ENCODE measurements at places on chromosomes 3 and 15.

GRCh38 chr3:8537440-8537839, 35.8 kb downstream of the LMCD1 start:
- no peak for DNase-seq

- DNase-seq: no peak
These were observed 21.0 kb upstream of the CHMP2B start for GRCh38 chr3:87206070-87206469.

- DNase-seq: no peak
These were observed 775 bp downstream of the TTC21A start for GRCh38 chr3:39108200-39108710.

GRCh38 chr3:81352867-81353266, 408.6 kb downstream of the GBE1 start:
- DNase-seq: no peak

DNA sequence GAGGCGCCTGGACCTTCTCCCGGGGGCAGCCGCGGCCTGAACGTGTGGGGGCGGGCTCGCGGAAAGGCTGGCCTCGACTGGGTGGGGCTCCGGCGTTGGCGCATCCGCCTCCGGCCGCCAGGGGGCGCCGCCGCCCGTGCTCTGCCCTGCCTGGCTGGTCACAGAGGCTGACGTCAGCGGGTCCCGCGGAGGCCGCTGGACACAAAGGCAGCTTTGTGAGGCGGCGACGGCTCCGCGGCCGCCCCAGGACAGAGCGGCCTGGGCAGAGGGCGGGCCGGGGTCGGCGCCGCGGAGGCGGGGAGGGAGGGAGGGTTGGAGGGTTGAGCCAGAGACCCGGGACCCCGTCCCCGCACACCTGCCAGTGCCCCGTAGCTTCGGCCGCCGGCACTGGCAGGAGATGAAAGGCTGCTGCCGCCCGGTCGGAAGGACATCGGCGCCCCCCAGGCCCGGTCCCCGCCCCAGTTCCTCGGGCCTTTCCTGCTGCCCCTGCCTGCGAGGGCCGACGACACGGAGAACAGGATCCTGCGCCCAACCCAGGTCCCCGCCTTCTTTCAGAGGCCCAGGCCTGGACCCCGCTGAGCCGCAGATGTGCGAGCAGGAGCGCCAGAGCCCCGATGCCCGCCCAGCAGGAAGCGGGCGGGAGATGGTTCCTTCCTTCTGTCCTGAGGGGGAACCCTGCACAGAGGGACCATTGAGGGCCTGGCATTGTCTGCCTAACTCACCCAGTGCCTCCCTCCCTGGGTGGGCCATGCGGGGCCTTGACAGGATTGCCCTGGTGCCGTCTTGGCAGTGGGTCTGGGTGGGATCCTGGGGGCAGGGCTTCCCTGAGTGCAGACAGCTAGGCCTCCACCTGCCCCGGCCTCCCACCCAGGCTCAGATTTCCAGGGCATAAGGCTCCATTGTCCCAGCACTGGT, 8.7 kb upstream of the SEMA3B start:
- peak; percentile 91 for DNase-seq
